ENCODE measurements at places on chromosomes 4 and X.

- no peak for DNase-seq
Measured at GRCh38 chr4:99826016-99826415, 9.4 kb downstream of the DAPP1 start.

DNA sequence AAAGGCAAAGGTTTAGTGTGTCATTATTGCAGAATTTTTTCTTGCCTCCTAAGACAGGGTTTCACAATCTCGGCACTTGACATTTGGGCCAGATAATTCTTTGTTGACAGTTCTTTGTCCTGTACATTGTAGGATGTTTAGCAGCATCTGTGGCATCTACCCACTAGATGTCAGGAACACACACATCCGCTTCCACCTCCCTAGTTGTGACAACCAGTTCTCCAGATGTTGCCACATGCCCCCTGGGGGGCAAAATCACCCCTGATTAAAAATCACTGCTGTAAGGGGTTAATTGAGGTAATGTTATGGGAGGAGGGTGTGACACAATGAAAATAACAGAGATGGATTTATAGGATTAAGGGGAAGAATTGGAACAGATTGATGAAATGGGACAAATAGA lies 75.3 kb downstream of the HMGB2 start:
- DNase-seq, result no peak

DNA sequence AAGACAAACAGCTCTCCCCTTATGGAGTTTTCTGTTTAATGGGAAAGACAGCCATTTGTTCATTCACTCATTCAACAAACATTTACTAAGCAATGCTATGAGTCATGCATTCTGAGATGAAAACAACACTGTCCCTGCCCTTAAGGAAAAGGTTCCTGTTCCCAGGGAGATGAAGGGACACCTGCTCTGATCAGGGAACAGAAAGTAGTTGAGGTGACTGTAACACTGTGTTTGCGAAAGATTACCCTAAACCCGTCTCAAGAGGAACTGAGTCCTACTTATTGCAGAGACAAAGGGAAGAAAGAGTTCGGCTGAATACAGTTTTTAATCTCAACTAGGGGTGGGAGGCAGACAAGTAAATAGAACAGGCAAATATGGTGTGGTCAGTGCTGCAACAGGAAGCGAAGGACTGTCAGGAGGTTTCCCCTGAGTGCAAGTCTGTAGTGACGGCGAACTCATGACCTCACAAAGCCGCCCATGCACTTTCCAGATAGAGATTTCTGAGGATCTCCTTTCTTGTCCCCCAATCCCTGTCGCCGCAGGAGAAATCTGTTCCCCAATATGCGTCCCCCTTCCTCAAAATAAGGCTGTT lies 712 bp downstream of the STX18 start:
- DNase-seq, result no peak

GRCh38 chr4:156615066-156615531 lies 356.5 kb downstream of the PDGFC start:
- DNase-seq, result peak; percentile 71

DNA sequence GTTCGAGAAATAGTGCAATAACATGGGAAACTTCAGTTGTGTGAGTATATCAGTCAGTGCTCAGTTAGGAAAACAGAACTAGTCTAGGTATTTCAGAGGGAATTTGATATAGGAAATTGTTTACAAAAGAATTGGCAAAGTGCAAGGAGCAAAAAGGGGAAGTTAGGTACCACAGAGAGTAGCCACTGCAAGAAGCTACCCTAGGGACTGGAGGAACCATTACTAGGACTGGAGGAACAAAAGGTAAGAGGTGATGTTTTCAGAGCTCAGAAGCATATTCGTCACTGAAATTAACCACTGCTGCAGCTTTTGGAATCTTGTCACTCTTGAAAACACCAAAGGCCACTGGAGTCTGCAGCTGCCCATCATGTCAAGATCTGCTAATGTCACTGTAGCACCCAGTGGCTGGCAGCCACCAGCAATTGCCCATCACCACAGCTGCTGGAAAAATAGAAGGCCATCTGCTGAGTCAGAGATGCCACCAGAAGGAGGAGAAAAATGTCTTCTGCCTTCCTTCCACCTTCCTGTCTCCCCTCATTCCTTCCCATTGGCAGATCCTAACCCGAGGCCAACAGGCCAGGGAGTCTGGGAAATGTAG lies 160.6 kb upstream of the RPS6KA3 start:
- no peak for DNase-seq

DNA sequence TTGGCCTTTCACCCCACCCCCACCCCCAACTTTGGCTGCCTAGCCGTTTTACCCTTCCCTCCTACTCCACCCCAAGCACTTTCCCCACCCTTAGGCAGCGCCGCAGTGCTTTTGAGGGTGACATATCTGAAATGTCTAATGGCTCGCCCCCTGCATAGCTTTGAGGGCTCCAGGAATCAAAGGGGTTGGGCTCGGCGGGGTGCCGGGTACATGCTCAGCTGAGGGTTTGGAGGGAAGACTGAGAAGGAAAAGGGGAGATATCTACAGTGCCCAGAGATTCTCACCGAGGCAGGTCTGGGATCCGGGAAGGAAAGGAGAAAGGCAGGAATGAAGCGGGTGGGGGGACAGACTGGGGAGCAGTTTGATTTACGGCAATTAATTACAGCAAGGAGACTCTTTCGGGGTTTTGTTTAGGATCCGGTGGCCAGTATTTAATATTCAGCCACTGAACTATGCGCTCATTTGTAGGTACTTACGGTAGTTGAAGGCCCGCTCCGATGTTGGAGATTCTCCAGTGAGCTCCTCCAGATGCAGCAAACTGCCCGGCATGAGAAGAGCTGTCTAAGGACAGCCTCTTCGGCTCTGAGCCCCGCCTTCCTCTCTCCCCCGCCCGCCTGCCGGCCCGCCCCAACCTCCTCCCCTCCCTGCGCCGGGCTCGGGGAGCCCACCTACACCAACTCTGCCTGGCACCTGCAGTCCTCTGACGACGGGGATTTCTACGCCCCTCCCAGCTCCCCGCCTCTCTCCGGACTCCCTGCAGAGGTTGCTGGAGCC lies at the start of gene IGSF1:
Gene IGSF1, minus strand, starts transcription at position 569 of the 774 bp plus-strand sequence. CDS start 2,632 bp downstream, outside the sequence.
- DNase-seq, result peak; percentile 41

DNA sequence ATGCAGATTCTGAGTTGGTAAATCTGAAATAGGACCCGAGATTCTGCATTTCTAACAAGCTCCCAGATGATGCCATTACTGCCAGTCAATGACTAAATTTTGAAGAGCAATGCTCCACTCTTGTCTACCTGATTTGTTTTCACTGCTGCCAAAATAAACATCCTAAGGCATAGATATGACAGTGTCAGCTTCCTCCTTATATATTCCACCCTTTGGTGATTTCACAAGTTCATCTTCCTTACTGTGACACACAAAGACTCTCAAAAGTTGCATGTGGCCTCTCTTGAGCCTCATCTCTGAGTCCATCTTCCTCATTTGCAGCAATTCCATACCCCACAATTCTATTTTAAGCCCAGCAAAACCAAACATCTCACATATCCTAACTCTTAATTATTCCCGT lies 110.9 kb downstream of the FBXW7 start:
- no peak for DNase-seq

GRCh38 chrX:13327666-13328065 lies 7.8 kb upstream of the ATXN3L start:
- DNase-seq, result no peak

DNA sequence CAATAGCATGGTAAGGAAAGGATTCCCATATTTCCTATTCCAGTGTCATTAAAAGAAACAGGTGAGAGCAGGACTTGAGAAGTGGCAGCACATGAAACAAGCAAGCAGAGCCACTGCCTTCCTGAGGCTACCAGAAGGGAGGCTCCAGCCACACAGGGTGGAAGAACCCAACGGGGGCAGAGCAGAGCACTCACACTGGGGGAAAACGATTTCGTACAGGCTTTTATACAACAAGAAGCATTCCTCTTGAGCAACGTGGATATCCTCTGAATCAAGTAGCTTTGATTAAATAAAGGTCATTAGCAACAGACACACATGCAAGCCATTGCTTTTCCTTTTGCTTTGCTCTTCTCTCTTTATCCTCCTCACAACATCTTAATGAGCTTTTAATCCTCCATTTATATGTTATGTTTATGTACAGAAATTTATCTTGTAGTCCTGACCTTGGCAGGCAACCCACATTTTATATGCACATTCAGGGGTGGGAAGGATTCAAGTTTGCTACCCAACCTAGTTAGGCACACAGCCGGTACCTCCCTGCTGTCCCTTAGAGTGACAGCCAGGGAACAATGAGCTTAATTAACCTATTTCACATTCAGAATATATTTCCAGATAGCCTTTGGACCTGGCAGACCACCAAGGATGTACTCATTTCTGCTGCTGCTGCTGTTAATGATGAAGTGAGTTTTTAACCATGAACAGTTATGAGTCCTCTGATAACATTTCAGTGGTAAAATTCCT lies 202.1 kb downstream of the ARHGAP24 start:
- peak; percentile 2 for DNase-seq

DNA sequence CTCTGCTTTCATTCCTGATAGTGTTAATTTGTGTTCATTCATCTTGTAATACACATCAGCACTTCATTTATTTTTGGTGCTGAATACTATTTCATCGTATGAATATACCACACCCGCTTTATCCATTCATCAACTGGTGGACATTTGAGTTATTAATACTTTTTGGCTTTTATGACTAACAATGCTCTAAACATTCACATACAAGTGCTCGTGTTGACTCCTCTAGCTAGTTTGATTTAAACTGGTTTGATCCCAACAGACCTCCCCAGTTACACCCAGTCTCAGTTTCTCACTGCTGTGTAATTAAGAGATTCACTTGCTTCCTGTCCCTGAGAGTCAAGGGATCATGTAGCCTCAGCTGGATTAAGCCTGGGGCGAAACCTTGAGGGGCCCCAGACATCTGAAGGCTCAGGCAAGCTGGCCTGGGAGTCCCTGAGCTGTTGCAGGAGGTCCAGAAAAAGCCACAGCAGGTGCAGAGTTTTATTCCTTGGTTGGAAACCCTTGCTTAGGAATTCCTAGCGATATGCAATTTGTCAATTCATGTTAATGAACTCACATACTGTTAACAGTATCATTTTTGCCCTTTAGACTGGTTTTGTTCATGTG lies 52.8 kb upstream of the CLDN24 start:
- DNase-seq, result no peak

DNA sequence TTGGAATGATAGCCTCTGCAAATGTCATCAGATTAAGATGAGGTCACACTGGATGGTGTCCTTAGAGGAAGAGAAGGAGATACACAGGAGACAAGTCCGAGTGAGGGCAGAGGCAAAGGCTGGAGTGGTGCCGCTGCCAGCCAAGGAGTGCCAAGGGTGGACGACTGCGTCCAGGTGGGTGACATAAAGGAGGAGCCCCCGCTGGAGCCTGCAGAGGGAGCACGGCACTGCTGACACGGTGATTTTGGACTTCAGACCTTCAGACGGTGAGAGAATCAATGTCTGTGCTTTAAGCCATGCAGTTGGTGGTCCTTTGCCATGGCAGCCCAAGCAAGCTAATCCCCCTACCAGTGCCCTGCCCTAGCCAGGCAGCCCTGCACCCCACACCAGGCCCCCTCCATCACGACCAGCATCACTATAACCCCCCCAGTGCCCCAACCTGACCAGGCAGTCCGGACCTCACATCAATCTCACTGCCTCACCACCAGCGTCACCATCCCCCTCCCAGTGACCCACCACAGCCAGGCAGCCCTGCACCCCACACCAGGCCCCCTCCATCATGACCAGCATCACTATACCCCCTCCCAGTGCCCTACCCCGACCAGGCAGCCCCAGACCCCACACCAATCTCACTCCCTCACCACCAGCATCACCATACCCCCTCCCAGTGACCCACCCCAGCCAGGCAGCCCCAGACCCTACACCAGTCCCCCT lies 130.0 kb downstream of the HMX1 start:
- DNase-seq, result no peak

- DNase-seq, result no peak
Measured at GRCh38 chr4:17098401-17098800, 200.0 kb upstream of the LDB2 start.

- no peak for DNase-seq
Measured at GRCh38 chrX:112641449-112641848, 38.3 kb downstream of the LHFPL1 start.

GRCh38 chr4:169611157-169611556 lies 1.2 kb downstream of the NEK1 start:
- DNase-seq, result no peak

DNA sequence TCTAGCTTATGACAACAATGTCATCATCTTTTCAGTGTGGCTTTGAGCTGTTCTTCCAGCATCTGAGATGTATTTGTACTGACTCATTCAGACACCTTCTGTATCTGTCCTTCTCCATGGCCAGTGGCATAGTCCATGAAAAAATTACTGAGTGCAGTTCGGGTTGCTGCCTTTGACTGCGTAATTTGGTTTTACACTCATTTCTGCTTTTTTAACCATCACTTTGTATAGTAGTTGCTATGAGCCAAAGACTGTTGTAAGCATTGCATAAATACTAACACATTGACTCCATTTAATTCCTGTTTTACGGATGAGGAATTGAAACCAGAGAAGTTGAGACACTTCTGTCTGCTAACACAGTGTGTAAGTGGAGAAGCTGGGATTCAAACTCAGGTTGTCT lies 190.7 kb upstream of the MID1 start:
- no peak for DNase-seq

GRCh38 chrX:130771230-130771629 lies 131.8 kb downstream of the ENOX2 start:
- peak; percentile 42 for DNase-seq

DNA sequence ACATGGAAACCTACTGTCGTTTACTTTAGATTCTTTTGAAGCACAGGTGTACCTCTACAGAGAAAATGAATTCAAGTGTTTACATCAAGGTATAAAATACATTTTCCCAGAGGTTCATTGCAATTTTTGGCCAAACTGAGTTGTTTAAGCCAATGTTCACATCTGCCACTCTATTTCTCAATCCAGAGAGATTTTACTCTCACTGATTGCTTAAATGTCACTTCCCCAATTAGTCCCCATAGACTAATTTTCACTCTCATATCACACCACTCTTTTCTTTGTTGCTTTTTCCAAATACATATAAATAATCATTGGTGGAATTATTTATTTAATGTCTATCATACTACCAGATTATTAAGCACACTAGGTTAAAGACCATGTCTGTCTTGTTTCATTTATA lies 271.8 kb downstream of the PPP3CA start:
- no peak for DNase-seq

DNA sequence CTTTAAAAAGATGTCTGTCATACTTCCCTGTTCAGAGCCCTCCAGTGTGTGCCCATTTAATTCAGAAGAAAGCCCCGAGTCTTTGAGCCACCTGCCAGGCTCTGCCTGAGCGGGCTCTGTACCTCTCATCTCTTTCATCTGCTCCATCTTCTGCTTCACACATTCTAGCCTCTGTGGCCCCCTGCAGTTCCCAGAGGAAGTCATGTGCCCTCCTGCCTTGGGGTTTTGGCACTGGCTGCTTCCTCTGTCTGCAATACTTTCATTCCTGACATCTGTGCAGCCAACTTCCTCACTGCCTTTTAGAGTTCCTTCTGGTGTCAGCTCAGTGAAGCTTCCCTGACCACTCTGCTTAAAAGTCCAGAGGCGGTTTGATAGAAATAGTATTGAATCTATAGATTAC lies 6.2 kb upstream of the STK32B start:
- DNase-seq, result peak; percentile 51

- peak; percentile 9 for DNase-seq
Measured at GRCh38 chrX:12814420-12814819, 23.2 kb downstream of the PRPS2 start.

Data from Daoy (cell line).